ENCODE measurements at places on chromosomes 5 and 9. TPM values are rescaled to one million over a fixed set of nuclear protein-coding genes. Genes with fewer than 3 reads are reported as not detected.

Gene CDC26
- 25.4 TPM for total RNA-seq

Gene ECM2
- 22.6 TPM for total RNA-seq

DNA sequence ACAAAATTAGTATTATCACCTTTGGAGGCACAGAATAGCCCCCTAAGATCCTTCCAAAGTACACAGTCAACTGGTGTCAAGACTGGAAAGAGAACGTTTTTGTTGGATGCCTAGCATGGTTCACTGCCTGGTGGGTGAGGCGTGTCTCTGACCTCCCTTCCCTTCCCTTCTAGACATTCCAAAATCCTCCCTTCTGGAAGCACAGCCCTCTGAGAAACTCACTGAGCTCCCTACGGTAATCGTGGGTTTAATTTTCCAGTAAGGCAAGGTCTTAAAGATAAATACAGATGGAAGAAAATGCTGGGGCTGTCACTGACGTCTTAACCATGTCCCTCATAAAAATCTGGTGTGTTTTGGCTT lies 138.8 kb downstream of the LIFR start:
- no peak for DNase-seq

DNA sequence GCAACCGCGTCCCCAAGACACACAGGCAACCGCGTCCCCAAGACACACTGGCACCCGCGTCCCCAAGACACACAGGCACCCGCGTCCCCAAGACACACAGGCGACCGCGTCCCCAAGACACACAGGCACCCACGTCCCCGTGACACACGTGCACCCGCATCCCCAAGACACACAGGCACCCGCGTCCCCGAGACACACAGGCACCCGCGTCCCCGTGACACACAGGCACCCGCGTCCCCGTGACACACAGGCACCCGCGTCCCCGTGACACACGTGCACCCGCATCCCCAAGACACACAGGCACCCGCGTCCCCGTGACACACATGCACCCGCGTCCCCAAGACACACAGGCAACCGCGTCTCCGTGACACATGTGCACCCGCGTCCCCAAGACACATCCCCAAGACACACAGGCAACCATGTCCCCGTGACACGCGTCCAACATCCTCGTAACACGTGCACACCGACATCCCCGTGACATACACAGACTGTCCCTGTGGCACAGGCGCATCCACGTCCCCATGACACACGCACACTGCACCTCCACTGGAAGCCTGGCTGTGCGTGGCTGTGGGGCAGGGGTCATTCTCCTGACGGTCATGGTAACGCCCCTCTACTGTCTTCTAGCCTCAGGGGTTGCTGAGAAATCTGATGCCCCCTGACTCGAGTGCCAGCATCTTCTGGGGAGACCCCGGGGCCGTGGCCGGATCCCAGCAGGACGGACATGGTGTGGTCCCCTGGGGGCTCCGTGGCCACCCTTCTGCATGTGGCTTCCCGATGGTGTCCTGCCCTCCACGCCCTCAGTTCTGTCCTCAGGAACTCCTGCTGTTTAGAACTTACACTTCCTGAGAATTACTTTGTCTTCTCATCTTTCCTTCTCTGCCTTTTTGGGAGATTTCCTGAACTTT lies 24.1 kb downstream of the EXD3 start:
- no peak for DNase-seq

DNA sequence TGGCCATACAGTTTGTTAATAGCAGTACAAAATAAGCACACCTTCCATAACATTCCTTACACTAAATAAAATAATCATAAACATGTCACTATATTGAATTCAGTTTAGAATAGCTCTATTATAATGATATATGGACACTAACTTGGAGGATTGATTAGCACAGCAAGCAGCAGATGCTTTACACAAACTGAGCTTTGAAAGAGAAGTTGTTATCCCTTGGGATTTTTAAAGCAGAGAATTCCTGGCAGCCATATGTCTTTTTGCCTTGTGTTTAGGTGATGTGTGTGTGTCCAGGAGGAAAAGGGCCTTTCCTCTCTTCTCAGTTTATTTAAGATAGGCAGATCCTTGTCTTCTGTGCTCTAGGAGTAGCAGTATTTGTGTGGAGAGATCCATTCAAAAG lies 232.2 kb upstream of the GRIN3A start:
- DNase-seq = no peak

DNA sequence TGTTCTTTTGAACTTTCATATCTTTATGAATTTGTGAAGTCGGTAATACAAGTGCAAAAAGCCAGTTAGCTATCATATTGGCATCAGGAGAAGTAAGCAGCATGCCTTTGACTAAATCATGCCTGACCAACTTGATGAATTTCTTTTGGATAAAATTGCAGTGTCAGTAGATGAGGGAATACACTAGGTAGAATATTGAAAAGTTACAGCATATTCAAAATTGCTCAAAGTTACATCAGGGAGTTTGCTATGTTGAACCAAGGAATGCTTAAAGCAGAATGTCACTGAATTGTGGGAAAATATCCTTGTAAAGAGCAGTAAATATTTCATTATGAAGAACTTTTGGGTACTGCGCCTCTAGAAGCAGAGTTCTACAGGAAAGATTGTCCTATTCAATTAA lies 87.1 kb upstream of the TLX3 start:
- no peak for DNase-seq

DNA sequence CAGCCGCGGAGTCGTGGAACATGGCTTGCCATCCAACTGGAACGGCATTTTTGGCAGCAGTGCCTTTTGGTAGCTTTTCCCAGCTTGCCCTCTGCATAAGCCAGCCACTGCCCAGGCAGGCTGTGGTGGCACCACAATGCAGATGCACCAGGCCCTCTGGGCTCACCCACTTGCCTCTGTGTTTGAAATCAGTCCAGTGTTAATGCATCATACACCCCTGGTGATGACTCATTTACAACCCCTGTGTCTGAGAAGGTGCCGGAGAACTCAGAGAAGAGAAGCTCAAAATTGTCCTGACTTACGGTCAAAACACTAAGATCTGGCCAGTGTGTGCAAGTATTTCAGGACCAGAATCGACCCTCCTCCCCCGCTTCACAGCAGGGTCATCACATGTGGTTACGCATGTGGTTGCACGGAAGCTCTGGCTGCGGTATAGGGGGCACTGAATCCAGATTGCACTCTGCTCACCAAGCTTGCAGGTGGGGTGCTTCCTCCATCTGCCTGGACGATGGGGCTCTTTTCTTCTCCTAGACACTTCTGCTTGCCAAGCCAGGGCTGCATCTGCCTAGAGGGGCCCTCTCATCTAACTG lies 66.5 kb upstream of the SMIM15 start:
- no peak for DNase-seq

DNA sequence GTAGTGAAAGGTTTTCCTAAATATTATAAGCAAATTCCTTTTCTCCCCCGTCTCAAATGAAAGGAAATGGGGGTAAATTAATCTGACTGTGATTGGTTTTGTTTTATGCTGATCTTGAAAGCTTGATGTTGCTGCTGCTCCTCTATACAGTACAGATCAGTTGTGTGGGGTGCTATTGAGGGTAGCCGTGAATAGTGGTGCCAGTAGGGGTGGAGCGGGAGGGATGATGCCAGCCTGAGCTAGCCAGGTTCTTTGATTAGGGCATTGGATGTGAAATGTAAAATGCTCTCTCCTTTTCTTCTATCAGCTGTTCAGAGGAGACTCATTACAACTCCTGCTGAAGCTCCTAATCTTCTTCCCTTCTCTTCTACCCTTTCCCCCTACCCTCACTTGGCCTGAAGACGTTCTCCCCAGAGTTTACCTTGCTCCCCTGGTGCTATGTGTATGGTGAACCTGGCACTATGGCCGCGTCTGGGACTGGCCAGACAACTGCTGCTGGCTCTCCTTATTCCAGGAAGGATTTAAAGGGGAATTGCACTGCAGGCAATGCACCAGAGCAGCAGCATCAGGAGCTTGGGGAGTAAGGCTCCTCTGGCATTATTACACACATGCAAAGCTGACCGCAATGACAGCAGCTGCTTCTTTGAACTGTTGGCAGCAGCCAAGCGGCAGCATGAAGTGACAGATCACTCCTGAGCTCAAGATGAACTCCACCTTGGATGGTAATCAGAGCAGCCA lies 566 bp downstream of the GPR21 start:
- no peak for DNase-seq

GRCh38 chr9:136944212-136944518 lies 373 bp downstream of the FBXW5 start:
- no peak for DNase-seq

- no peak for DNase-seq
These were observed 180.0 kb downstream of the PAX5 start for GRCh38 chr9:36854034-36854433.

DNA sequence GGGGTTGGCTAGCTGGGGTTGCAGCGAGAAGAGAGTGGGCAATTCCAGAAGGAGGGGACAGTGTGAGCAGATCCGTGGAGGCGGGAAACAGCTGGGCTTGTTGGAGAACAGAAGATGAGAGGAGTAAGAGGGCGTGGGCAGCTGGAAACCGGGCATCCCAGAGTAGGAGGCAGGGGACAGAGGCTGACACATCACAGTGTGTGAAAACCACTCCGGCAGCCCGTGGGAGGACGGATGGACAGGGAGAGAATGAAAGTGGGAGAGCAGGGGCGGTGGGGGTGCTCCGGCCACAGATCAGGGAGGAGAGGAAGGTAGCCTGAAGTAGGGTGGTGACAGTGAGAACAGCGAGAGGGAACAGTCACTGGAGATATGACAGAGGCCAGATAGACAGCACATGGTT lies 8.3 kb upstream of the PSMB7 start:
- DNase-seq = no peak

DNA sequence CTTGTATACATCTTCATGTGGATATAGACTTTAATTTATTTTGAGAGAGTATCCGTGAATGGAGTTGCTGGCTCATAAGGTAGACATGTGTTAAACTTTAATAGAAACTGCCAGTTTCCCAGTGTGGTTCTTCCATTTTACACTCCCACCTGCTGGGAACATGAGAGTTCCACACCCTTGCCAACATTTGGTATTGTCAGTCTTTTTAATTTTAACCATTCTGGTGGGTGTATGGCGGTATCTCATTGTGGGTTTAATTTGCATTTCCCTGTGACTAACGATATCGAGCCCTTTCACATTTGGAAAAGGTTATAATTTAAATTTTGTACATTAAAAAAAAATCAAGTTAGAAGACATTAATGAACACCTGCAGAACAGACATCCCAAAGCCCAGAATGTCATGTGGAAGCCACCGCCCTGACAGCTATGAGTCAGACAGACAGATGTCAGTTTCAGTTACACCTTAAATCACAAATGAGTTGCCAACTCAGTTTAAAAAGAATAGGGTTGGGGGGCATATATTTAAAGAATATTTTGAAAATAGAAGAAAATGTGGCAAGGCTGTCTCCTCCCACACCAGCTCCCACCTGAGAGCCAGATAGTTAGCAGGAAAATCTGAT lies 36.9 kb downstream of the ANKRD33B start:
- DNase-seq = no peak

GRCh38 chr5:136768457-136768856 lies 403.1 kb upstream of the TRPC7 start:
- no peak for DNase-seq

- no peak for DNase-seq
These were observed 312.2 kb downstream of the ARRDC3 start for GRCh38 chr5:91070761-91071550.

All from stomach (tissue), 19 donors.